ENCODE measurements at places on chromosomes 2 and 18.
A peak's percentile ranks its signal among the peaks of the same experiment; 100 is the strongest.

GRCh38 chr2:185316383-185316782, 422.2 kb upstream of the FSIP2 start:
- no peak for DNase-seq

DNA sequence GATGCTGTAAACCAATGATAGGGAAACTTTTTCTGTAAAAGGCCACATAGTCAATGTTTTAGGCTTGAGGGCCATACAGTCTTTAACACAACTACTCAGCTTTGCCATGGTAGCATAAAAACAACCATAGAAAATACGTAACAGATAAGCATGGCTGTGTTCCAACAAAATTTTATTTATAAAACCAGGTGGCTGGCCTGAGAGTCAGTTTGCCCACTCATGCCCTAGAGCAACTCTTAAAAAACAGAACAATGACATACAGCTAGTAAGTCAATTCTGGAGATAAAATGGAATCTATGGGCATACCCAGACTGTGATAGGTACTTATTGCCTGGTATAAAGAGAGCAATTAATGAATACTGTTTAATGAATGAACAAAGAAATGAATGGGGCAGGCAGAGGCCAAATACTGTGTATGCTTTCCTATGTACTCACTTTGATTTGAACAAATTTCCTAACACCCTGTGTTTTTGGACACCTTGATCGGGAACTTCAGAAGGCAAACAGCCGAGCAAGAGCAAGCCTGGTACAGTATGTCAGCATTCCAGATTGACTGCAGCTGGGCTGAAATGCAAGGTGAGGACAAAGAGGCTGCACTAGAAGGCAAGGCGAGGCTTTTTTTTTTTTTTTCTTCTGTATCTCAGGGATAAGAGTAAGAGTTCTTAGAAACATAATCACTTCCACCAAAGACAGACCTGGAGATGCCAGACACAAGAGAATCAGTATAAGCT, 315.3 kb downstream of the CLIP4 start:
- DNase-seq, result peak; percentile 91

DNA sequence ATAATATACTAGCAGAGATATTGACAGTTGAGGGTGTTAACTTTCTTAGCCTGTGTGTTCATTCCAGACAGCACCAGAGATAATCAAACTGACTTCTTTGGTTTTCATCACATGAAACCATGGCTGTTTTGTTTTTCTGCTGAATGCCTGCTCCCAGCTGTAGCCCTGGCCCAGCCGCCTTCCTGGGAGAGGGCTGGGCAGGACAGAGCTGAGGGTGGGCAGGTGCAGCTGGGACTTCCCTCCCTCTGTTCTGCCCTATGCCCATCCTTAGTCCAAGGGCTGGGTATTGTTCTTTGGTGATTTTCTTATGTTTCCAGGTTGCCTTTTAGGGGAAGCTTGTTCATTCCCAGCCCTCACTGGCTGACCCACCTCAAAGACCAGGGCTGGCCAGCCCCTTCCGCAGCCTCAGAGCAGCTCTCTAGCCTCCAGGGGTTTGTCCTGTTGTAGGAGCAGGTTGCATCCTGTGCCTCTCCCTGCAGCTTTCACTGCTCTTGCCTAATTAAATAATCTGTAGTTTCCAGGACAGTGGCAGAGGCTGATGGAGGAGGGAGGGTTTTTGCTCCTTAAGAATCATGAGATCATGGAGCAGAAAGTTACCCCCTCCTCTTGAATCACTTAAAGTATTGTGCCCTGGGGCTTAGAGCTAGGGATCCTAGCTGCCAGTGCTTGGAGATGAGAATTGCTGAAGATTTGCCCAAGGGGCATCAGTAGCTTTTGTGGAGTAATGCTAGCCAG, 61.4 kb downstream of the MTCL1 start:
- peak; percentile 32 for DNase-seq

GRCh38 chr2:238458651-238459050, 31.9 kb downstream of the ASB1 start:
- no peak for DNase-seq

DNA sequence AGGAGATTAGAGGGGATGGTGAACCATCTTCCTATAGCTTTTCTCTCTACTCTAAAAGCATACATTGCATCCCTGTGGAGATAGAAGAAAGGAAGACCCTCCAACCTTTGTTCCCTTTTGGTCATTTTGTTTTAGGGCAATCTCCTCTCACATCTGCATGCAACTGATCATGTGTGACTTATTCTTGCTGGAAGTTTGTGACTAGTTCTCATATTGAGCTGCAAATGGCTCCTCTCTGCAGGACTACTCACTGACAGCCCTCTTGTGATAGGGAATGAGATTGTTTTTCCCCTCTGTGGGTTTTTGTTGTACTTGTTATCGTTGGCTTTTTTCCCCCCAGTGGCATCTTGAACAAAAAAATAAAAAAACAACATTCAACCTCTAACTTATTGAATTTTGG, 416.0 kb upstream of the CNTNAP5 start:
- DNase-seq, result no peak

- DNase-seq, result no peak
These were observed 568.1 kb downstream of the KCNJ3 start for GRCh38 chr2:155266583-155266982.

- DNase-seq, result peak; percentile 18
These were observed at the start of gene TEKT4 for GRCh38 chr2:94871226-94872087. Gene TEKT4 (plus strand): TSS chr2:94871430. CDS start chr2:94871580, 150 bp downstream.

- no peak for DNase-seq
These were observed 18.3 kb downstream of the SGPP2 start for GRCh38 chr2:222442665-222443064.

DNA sequence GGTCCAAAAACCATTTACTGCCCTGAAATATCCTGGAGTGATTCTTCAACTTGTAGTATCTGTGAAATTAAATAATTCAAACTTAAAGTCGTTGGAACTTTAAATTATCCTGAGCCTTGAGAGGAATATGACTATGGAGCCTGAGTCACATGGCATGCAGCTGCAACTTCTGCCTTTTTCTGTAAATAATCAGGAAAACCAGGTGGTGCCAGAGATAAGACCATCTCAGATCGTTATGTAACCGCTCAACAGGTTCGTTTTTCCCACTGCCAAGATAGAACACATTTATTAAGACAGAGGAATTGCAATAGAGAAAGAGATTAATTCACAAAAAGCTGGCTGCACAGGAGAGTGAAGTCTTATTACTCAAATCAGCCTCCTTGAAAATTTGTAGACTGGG, 876.5 kb downstream of the SUCLG1 start:
- no peak for DNase-seq

DNA sequence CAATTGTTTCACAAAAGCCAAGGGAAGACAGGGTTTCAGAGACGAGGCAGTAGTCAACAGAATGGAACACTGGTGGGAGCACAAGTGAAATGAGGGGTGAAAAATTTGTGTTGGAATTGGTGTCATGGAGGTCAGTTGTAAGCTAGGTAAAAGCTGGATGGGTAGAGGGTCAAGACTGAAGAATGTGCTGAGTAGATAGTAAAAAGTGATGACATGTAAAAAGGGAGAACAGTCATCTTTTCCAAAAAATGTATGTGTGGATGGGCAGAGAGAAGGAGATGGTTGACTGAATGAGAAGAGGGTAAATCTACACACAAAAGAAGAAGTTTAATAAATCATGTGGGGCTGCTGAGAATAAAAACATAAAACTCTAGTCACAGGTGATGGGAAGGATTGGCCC, 92.7 kb upstream of the COL3A1 start:
- no peak for DNase-seq

GRCh38 chr18:48798334-48799245, 152.2 kb downstream of the SMAD7 start:
- DNase-seq, result peak; percentile 92

- DNase-seq, result no peak
These were observed 65.9 kb upstream of the RPL31 start for GRCh38 chr2:100936070-100936741.

DNA sequence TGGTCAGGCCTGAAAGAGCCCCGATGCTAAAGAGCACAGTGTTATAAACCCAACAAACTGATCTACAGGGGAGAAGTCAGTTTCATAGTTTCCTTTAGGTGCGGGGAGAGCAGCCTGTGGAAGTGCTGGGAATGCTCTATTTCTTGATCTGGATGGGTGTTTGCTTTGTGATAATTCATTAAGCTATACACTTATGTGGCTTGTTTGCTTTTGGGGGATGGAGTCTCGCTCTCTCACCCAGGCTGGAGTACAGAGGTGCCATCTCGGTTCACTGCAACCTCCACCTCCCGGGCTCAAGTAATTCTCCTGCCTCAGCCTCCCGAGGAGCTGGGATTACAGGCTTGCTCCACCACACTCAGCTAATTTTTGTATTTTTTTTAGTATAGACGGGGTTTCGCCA, 30.1 kb upstream of the CEP68 start:
- DNase-seq, result no peak

GRCh38 chr2:42519624-42520023, 25.8 kb upstream of the KCNG3 start:
- no peak for DNase-seq

DNA sequence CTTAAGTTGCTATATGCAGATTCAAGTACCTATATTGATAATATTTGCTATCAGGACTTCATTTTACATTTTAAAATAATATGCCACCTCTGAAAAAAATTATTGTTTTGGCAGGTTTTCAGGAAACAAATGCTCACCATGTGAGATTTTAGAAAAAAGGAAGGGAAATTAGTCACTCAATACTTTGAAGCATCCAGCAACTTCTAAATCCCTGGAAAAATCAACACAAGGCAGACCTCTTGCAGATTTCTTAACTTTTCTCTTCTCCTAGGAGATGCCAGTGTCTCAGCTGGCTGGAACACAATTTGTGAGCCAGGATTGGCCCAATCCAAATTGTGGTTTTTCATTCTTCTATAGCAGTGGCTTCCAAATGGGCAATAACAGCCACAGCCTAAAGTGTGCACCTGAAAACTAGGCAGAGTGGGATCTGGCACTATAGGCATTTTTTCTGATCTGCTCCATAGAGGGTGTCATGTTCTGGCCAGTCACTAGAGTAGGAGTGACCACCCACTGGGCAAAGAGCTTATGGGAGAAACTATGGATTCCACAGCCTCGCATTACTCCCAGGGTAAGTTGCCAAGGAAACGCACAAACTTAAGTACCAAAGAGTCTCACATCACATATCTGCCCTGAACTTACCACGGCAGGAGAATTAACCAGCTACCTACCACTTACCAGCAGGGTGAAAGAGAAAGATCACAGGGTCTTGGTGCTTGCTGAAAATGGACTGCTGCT, 28.1 kb upstream of the THOC1 start:
- no peak for DNase-seq

DNA sequence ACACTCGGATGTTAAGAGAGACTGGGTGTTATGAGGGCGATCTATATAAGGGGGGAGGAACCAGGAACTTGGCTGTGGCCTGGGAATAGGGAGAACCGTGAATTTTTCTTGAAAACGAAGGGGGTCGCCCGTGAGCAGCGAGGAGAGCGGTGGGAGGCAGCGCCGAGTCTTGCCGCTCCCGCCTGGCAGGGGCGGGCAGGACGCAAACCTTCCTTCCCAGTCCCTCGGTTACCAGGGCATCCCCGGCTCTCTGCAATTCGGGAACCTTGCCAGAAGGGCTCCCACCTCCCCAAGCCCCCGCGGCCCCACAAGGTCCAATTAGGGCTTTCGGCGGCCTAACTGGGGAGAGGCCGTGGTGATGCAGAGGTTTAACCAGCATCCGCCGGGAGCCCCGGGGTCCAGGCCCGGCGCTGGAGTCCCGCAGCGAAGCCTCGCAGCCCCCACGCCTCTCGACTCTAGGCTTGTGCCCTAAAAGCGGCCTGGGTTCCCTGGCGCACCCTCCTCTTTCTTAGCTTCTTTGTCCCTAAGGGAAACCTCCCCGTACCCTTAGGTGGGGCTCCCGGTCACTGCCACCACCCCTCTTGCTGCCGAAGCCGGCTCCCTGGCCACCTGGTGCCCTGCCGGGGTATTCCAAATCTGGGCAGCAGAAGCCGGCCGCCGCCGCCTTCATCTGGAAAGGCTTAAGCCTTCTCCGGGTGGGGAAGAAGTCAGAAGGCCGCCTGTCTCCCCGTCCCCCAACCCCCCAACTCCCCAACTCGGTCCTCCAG, 680 bp upstream of the FHOD3 start:
- DNase-seq, result peak; percentile 89

DNA sequence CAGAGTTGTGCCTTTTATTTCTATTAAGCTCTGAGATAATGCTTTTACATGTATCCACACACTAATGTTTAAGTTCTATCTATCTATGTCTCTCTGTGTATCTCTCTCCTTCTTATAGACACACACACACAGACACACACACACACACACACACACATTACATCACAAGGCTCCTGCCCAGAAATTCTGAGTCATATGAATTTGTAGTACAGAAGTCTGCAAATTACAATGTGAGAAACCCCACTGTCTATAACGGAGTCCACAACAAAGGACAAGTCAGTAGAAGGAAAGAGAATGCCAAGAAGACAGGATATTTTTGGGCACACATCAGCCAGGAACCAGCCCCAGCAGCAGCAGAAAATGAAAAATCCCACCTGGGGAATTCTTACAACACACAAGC, 142.4 kb downstream of the EN1 start:
- DNase-seq, result no peak

GRCh38 chr2:85852152-85852840, 36.5 kb downstream of the ST3GAL5 start:
- DNase-seq, result no peak

GRCh38 chr2:36430549-36430948, 75.0 kb downstream of the CRIM1 start:
- no peak for DNase-seq

DNA sequence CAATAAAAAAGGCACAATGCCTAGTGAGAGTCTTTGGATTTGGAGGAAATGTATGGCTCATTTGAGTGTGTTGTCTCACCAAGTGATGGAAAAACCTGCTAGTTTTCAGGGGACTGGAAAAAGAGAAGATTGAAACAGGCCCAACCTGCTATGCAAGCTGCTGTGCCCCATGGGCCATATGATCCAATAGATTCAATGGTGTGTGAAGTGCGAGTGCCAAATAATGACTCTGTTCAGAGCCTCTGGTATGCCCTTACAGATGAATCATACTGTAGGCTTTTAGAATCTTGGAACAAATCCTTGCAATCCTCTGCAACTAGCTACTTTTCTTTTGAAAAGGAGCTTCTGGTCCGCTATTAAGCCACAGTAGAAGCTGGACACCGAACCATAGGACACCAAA, 529.8 kb upstream of the CNTNAP5 start:
- no peak for DNase-seq

DNA sequence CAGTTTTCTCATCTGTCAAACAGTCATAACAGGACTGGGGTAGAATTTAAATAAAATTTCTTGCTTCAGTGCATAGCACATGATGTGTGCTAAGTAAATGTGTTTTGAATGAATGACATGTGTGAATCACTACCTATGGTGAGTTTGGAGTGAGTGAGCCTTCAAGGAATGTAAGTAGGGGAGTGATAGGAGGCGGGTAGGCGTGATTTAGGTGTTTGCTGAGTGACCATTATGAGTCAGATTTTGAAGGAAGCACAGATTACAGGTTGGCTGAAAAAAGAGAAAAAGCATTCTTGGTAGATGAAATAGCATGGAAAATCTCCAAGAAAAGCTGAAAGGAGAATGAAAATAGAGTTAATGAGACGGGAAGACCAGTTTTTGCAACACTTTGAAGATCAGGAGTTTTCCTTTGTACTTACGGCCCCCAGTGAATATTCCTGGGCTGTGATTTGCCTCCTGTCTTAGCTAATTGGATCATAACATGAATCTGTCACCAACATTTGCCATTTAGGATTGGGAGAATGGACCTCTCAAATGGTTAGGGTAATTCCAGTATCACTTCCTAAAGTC, 136.9 kb upstream of the GATA6 start:
- DNase-seq, result no peak

All from DMS79 treated with DMSO at 0.1 percent for 48 hours (cell line).